ENCODE measurements at places on chromosomes 16 and 17.

GRCh38 chr16:57191056-57191571, 5.0 kb downstream of the RSPRY1 start:
- no peak for DNase-seq

- no peak for DNase-seq
Observed at GRCh38 chr16:996681-997080, 15.1 kb downstream of the SOX8 start.

- no peak for DNase-seq
Observed at GRCh38 chr16:69600202-69600601, 34.4 kb downstream of the NFAT5 start.

DNA sequence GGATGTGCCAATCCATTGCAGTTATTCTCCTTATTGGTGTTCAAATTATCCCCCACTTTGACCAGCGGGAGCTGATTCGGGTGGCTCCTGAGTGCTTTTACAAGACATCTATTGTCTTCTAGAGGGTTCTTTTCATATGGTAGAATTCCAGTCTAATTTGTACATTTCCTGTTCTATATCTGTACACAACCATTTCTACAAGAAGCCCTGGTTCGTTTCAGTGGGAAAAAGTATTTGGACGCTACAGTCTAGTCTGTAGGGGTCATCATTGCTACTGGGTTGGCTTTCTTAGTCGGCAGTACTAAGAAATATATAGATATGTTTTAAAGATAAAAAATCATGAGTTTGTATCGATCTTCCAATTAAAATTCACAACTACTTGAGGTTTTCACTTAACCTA, 262.6 kb downstream of the MAP2K6 start:
- DNase-seq, result no peak

DNA sequence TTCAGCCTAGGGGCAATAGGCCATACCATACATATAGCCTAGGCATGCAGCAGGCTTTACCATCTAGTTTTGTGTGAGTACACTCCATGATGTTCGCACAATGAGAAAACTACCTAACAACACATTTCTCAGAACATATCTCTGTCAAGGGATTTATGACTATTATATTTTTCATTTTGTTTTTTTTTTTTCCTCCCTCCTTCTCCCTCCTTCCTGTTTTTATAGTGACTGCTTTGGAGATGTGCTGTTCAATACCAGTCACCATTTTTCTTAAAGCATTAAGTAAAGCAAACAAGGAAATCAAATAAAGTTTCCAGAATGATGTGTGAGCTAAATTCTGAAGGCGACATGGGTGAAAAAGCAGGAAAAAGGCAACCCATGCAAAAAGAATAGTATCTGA, 194.6 kb downstream of the STX8 start:
- DNase-seq, result no peak

GRCh38 chr17:78300962-78301820, 58.7 kb downstream of the SOCS3 start:
- no peak for DNase-seq

DNA sequence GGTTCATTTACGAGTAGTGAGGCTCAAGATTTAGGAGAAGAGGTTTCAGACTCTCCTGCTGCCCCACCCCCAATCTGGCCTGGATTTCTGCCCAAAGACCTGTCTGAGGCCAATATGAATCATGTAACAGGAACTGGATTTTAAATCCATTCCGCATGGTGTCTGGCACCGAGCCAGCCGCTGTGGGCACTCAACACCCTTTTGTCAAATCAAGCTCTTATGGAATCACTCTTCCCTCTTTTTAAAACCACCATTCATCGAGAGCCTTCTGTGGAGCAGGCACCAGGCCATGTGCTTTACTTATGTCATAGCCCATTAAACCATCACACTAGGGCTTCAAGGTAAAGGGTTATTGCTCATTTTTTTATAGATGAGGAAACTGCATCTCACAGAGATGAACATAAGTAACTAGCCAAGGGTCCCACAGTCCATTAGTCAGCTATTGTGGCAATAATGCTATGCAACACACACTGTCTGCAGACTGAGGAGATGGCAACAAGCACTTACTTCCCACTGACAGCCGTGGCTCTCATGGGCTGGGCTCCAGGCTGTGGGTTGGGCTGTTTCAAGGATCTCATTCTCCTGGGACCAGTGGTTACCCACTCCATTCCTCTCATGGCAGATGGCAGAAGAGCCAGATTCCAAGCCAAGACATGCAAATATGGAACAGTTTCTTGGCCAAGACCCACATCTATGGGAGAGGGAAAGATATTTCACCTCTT, 93.6 kb downstream of the WSCD1 start:
- no peak for DNase-seq

- no peak for DNase-seq
Observed at GRCh38 chr17:52237151-52237550, 78.6 kb upstream of the CA10 start.

DNA sequence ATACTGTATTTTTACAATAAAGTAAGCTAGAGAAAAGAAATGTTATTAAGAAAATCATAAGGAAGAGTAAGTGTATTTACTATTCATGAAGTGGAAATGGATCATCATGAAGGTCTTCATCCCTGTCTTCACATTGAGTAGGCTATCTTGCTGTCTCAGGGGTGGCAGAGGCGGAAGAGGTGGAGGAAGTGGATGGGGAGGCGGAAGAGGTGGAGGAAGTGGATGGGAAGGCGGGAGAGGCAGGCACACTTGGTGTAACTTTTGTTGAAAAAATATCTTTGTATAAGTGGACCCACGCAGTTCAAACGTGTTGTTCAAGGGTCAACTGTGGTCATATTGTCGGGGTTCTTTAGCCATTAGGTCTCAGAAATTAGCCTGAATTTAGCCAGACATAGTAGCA, 50.2 kb downstream of the PIGL start:
- no peak for DNase-seq

GRCh38 chr16:11198828-11199227, 57.2 kb downstream of the SOCS1 start:
- DNase-seq, result no peak

- DNase-seq, result peak; percentile 7
Observed at GRCh38 chr16:70253291-70254106, 1.8 kb upstream of the EXOSC6 start.

DNA sequence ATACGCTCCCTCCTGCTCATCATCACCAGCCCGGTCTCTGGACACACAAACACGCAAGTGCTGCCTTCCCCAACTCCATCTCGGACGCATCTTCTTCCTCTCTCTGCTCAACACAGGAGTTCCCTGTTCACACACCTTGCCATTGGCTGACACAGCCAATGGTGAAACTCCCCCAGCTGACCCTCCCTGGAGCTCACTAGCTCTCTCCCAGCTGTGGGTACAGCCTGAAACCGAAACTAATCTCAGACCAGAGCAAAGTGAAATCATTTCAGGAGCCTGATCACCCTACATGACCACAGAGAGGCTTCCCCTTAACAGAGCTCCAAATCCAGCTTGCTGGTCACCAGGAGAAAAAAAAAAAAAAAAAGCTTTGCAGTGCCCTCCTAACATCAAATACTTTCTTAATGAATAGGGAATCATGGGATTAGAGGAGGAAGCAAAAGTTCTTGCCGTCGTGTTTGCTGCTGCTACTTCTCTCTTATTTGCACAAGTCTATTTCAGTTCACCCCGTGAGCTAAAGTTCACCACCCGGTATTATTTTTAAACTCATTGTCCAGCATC, 8.3 kb downstream of the CUEDC1 start:
- peak; percentile 25 for DNase-seq

- no peak for DNase-seq
Observed at GRCh38 chr17:7204336-7204735, 15.3 kb downstream of the DLG4 start.

DNA sequence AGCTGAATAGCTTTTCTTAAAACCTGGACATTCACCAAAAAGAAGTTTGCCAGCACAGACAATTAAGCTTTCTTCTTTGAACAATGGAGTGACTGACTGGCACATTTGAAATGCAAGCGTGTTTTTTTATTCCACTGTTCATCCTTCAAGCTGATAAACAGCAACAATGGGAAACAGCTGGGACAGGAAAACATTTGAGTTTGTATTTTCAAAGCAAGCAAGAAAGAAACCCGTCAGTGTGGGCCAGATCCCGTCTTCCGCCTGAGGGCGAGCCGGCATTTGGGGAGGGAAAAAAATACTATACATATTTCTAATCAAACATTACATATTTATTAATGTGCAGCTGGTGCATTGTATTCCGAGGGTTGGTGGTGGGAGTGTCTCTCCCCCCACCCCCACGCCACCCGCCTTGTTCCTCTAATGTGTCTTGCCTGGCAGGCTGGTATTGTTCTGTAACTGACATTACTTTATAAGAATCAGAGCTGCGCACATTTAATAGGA, 94.3 kb downstream of the CYLD start:
- DNase-seq, result no peak

DNA sequence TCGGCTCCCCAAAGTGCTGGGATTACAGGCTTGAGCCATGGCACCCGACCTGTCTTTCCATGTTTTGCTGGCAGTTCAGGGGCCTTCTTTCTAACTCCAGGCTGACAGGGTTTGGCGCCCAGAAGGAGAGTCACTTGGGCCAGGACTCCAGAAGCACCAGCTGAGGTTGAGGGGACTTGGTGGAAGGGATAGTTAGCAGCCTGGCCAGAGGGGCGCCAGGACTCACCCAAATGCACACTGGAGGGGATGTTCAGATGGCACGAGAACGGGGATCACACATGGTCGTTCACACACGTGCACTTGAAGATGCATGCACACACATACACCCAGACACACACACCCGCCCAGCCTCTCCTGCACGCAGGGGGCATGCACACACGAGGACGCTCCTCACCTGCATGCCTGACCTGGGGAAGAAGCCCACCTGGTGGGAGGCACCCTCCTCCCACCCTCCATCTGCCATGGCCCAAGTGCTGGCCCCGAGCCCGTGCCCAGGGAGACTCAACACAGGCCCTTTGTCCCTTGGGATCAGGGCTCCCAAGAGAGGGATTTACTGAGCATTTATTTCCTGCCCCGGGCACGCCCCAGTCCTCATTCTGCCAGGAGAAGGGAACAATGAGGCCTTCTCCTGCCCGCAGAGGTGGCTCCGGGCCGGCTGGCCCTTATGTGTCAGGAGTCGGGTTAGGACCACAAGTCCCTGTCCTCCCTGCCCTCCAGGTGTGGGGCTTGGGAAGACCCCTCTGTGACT, 2.3 kb upstream of the PRSS21 start:
- DNase-seq, result no peak

GRCh38 chr16:12535535-12536411, 267.9 kb downstream of the CPPED1 start:
- no peak for DNase-seq

DNA sequence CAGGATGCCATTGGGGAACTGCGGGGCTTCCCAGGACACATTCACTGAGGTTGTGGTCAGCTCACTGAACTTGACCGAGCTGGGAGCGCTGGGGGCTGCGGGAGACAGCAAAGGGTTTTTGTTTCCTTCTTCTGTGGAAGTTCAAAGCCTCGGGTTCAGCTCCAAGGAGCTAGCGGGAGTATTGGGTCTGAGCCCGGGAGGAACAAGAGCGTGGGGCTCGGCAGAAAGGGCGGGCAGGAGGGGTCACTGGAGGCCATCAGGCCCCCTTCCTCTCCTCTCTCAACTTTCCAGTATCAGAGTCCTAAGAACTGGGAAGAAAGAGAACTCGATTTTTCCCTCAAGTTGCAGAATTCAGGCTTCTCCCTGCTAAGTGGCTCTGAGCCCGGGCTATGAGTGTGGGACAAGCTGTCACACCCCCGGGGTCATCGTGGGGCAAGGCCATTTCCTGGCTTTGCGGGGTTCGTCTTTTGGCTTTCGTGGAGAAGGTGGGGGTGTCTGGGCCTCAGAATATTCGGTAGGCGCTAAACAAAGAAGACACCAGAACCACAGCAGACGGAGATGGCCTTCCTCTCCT, 53.6 kb upstream of the CDC42EP4 start:
- DNase-seq, result no peak

DNA sequence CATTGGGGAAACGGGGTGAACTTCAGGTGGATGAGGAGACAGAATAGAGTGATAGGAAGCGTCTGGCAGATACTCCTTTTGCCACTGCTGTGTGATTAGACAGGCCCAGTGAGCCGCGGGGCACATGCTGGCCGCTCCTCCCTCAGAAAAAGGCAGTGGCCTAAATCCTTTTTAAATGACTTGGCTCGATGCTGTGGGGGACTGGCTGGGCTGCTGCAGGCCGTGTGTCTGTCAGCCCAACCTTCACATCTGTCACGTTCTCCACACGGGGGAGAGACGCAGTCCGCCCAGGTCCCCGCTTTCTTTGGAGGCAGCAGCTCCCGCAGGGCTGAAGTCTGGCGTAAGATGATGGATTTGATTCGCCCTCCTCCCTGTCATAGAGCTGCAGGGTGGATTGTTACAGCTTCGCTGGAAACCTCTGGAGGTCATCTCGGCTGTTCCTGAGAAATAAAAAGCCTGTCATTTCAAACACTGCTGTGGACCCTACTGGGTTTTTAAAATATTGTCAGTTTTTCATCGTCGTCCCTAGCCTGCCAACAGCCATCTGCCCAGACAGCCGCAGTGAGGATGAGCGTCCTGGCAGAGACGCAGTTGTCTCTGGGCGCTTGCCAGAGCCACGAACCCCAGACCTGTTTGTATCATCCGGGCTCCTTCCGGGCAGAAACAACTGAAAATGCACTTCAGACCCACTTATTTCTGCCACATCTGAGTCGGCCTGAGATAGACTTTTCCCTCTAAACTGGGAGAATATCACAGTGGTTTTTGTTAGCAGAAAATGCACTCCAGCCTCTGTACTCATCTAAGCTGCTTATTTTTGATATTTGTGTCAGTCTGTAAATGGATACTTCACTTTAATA, 7.0 kb upstream of the TMEM235 start:
- DNase-seq, result no peak

- no peak for DNase-seq
Observed at GRCh38 chr16:71572497-71573116, 4.3 kb downstream of the TAT start.

- DNase-seq, result peak; percentile 14
Observed at GRCh38 chr17:40025991-40026815, 11.0 kb downstream of the CSF3 start.

DNA sequence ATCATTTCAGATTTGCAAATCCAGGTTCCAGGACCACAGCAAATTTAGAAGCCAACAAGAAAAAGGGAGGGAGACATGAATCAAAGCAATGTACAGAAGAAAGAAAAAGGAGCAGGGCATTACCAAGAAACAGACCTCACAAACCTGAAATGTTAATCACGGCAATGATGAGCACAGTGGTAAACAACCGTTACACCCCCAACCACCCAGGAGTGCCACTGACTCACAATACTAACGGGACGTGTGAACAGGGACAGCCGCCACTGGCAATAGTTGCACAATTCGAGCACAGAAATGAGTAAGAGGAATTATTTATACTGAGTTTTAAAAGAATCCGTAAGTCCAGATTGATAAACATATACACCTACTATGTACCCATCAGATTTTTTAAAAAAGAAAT, 13.8 kb downstream of the USP22 start:
- no peak for DNase-seq

GRCh38 chr16:2500430-2500917, 13.3 kb upstream of the ATP6V0C start:
- no peak for DNase-seq
